ENCODE measurements at places on chromosomes 12 and 14.

DNA sequence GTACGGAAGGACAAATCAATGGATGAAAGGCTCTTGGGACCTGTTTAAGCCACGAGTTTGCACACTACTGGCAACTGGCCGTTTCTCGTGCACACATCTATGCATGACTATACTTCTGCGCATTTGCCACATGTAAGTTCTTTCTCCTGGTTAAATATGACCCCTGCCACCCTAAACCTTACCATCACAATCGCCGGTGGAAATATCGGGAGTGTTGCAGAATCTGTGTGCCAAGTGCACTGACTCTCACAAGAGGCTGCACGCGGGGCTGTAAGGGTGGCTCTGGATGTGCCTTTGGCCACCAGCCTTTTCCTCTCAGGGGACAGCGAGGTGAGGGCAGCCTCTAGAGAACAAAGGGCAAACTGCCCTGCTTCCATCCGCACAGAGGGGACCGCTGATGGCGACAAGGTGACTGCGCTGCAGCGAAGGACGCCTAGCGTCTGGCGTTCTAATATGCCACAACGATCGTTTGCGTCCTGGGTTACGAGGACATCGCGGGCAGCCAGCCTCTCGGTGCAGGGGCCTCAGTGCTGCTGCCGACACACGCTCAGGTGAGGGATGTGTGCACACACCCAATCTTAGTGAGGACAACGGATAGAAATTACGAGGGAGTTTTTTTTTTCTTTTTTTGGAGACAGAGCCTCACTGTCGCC is 232.2 kb downstream of the PCNX1 start:
- no peak for DNase-seq

GRCh38 chr12:120132054-120132836 is 15.7 kb upstream of the RAB35 start:
- no peak for DNase-seq

DNA sequence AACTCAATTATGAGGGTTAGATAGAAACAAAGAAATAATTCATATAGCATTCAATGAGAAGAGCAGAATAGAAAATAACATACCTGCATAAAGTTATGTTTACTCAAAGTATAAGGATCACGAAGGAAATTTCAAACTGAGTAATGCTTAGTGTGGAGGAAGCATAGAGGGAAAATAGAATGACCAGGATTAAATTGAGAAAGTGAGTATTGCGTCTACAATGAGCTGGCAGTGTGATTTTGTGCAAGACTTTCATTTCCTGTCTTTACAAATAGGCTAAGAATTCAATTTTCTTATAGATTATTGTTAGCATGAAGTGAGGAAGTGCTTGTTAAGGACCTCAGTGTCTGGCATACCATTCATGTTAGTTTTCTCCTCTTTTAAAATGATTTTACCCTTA is 12.0 kb downstream of the ADGRD1 start:
- DNase-seq = no peak

DNA sequence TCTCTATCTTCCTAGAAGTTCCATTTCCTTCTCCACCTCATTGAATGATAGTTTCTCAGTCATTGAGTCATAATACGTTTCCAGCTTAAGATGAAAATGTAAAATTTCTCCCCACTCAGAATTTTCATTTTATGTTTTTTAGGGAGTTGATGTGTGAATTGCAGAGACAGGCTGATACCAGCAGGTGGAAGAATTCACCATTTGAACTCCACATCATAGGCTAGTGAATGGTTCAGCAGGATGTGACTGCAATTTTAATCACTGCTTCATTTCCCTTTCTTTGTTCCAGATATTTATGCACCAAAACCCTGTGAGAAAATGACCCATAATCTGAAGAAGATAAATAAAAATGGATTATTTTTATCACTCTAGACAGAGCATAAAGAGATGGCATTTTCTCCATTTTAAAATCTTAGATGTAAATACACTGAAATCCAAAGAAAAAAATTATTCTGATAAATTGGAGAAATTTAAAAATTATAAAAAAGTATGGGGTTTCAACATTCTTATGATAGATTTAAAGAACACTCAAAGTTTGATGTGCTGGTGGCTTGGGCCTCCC is 10.6 kb upstream of the PYGL start:
- DNase-seq = peak; percentile 22

DNA sequence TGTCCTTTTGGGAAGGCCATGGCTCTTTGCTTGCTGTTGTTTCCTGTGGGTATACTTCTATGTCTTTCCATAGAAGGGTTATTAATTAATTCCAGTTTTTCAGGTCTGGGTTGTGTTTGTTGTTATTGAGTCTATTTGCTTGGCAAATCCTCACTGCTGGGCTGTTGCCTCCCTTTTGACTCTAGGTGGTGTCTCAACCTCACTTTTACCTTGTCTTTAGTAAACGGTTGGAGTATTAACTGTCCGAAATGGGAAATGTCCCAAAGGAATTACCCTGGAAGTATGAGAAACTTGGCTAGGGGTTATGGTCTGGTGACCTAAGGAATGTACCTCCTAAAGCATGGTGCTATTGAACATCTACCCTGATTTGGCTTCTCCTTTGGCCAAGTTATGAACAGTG is 16.7 kb downstream of the PRH1 start:
- DNase-seq = no peak
